Neural crest cell (in vitro differentiated cells): ENCODE measurements at places on chromosomes 16 and 17.

- no peak overlapping the region for H3K4me3 ChIP-seq
- DNase-seq, result no peak
- H3K27me3 ChIP-seq, result no peaks in the 10 kb centered on the region
- H3K4me1 ChIP-seq, result no peaks in the 10 kb centered on the region
- H3K36me3 ChIP-seq, result no peaks in the 10 kb centered on the region
- no peak overlapping the region for H3K27ac ChIP-seq
Observed at GRCh38 chr17:61504697-61505096, 52.5 kb downstream of the TBX4 start.

DNA sequence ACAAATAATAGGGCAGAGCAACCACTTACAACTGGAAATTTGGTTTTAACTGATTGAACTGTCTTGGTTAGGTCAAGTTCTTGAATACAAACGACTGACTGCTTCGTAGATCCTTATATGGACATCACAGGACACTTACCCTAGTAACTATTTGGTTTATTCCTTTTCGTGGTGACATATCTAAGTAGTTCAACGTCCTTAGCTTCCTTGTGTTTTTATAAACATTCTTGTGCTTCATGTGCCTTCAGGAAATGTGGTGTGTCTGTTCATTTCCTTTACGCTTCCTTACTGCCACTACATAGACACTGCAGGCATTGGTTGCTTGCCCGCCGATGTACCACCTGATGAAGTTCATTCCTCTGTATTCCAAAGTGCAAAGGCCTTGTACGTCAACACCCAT, 59.3 kb downstream of the USP10 start:
- peaks cover 12% of the 10 kb centered on the region for H3K36me3 ChIP-seq
- H3K4me1 ChIP-seq, result peaks cover 15% of the 10 kb centered on the region
- no peak for DNase-seq
- no peak overlapping the region for H3K4me3 ChIP-seq
- no peak overlapping the region for H3K27ac ChIP-seq

DNA sequence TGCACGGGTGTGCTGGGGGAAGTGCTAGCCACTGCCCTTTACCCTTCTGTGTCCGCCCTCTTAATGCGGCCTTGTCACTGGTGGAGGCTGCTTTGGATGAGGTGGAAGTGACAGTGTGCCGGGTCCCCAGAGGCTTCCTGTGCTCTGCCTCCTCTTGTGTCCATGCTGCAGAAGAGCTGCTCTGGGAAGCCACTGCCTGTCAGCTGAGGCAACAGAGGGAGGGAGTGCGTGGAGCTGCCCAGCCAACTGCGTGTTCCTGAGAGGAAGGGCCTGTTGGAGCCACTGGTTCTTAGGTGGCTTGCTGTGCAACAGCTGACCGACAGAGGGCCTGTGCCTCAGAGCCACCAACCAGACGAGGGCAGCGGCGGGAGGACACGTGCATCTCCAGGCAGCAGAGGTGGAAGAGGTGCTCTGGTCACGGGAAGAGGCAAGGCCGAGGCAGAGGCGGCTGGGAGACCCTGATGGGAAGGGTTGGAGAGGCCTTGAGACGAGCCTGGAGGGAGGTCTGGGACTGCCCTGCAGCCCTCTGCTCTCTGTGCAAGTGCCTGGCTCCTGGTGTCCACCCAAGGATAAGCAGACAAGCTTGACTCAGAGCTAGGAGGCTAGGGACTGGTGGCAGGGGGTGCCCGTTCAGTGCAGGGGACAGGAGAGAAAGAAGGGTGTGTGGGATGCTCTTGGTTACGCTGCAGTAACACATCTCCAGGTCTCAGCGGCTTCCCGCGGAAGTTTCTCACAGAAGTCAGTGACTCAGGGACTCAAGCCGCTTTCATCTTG, 25.4 kb downstream of the B9D1 start:
- DNase-seq, result no peak
- peaks cover 3% of the 10 kb centered on the region for H3K27me3 ChIP-seq
- H3K36me3 ChIP-seq, result no peaks in the 10 kb centered on the region
- H3K4me3 ChIP-seq, result peak overlapping the region; percentile 2
- peak overlapping the region; percentile 71 for H3K27ac ChIP-seq
- H3K4me1 ChIP-seq, result peaks cover 36% of the 10 kb centered on the region

GRCh38 chr17:81118308-81119221, 46.7 kb upstream of the PVALEF start:
- no peak for DNase-seq
- H3K27ac ChIP-seq, result no peak overlapping the region
- H3K36me3 ChIP-seq, result no peaks in the 10 kb centered on the region
- H3K4me3 ChIP-seq, result peak overlapping the region; percentile 33
- peaks cover 3% of the 10 kb centered on the region for H3K27me3 ChIP-seq

DNA sequence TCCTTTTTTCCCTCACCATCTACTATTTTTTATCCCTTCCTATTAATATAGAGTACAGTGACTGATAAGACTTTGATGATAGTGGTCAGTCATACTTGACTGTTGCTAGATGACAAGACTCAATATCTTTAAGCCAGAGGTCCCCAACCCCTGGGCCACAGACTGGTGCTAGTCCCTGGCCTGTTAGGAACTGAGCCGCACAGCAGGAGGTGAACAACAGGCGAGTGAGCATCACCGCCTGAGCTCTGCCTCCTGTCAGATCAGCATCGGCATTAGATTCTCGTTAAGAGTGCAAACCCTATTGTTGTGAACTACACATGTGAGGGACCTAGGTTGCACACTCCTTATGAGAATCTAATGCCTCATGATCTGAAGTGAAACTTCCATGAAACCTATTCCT, 341.3 kb downstream of the BCAS3 start:
- H3K36me3 ChIP-seq, result no peaks in the 10 kb centered on the region
- no peaks in the 10 kb centered on the region for H3K27me3 ChIP-seq
- no peaks in the 10 kb centered on the region for H3K4me1 ChIP-seq
- H3K4me3 ChIP-seq, result no peak overlapping the region
- no peak overlapping the region for H3K27ac ChIP-seq

GRCh38 chr16:19115148-19116021, 1.6 kb downstream of the ITPRIPL2 start:
- H3K27ac ChIP-seq, result no peak overlapping the region
- H3K27me3 ChIP-seq, result no peaks in the 10 kb centered on the region
- H3K4me3 ChIP-seq, result peak overlapping the region; percentile 79
- DNase-seq, result no peak
- peaks cover 33% of the 10 kb centered on the region for H3K4me1 ChIP-seq

- DNase-seq, result no peak
- H3K27ac ChIP-seq, result peak overlapping the region; percentile 45
- H3K4me1 ChIP-seq, result peaks cover 18% of the 10 kb centered on the region
- no peaks in the 10 kb centered on the region for H3K27me3 ChIP-seq
- H3K4me3 ChIP-seq, result no peak overlapping the region
Observed at GRCh38 chr17:68694791-68695485, 93.8 kb upstream of the FAM20A start.

GRCh38 chr16:19861133-19861532, 23.5 kb downstream of the GPRC5B start:
- H3K36me3 ChIP-seq, result peaks cover 16% of the 10 kb centered on the region
- DNase-seq, result no peak
- H3K27ac ChIP-seq, result peak overlapping the region; percentile 98
